ENCODE measurements at places on chromosomes 13 and 19.

- DNase-seq: no peak
Observed at GRCh38 chr19:44817725-44818465, 9.0 kb downstream of the BCAM start.

GRCh38 chr19:4556597-4557127 is 2.8 kb downstream of the SEMA6B start:
- DNase-seq: no peak

- DNase-seq: no peak
Observed at GRCh38 chr13:105262579-105262978, 1272.9 kb downstream of the EFNB2 start.

DNA sequence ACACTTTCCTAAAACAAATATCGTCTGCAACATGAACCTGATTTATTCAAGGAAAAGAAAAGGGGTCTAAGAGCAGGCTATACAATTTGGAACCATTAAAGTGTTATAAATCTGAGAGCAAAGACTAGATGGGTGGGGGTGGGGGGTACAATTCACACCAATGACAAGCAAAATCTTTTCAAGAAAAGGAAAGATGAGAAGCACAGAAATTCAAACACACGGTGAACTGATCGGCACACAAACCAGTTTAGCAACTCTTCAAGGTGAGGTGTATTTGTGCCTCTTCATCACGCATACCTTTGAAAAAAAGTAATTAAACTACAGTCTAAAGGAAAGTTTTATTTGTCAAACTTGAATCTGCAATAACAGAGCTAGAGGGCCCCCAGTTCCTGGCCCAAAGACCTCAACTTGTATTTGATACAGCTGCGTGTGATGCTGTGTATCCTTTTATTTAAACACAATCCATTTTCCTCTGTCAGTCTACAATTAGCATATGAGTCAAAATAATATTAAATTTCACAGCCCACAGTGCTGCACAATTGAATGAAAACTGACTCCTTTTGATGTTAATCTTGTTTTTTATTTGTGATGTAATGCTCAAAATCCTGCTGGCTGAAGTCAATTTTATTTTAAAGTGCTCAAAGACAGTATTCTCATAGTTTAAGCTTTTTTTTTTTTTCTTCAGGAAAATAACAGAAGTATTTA is 14.2 kb downstream of the EFNB2 start:
- DNase-seq: no peak

GRCh38 chr13:78102121-78102677 is 183.6 kb upstream of the EDNRB start:
- DNase-seq: no peak

DNA sequence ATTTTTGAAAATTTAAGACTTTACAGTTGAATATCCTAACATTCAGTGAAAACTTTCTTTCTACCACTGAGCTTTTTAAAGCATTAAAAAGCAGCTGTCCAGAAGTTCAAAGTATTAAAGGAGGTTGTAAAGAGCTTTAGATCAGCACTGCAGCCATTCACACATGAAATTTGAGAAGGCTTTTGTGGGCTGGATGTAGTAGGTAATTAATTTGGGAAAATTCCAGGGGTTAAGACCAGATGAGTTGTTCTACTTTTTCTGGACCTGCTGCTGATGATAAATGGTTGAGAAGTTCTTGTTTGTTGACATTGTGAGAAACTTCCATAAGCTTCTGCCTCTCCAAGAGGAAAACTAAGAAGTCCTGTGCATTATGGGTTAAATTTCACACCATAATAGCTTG is 1779.6 kb upstream of the PRR20A start:
- peak; percentile 58 for DNase-seq

DNA sequence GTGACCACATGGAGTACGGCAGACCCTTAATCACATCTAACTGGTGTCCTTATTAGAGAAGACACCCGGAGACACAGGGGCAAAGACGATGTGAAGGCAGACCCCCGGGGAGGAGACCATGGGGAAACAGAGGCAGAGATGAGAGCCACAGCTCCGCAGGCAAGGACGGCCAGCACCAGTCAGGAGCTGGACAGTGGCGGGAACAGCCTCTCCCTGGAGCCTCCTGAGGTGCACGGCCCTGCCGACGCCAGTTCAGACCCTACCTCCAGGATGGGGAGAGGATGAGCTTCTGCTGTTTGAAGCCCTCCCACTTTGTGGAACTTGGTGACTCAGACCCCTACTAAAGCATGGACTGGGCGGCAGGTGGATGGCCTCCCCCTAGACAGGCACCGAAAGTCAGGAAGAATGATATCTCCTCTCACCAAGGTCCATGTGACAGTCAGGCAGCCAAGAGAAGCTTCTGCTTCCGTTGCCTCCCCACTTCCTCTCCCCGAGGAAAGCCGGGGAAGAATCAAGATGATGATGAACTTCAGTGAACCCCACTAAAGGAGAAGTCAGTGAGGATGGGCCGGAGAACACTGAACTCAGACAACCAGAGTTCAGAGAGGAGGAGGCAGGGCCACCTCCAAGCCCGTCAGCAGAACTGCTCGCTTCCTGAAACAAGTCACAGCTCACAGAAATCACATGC is 25.4 kb downstream of the RAB20 start:
- DNase-seq: no peak

DNA sequence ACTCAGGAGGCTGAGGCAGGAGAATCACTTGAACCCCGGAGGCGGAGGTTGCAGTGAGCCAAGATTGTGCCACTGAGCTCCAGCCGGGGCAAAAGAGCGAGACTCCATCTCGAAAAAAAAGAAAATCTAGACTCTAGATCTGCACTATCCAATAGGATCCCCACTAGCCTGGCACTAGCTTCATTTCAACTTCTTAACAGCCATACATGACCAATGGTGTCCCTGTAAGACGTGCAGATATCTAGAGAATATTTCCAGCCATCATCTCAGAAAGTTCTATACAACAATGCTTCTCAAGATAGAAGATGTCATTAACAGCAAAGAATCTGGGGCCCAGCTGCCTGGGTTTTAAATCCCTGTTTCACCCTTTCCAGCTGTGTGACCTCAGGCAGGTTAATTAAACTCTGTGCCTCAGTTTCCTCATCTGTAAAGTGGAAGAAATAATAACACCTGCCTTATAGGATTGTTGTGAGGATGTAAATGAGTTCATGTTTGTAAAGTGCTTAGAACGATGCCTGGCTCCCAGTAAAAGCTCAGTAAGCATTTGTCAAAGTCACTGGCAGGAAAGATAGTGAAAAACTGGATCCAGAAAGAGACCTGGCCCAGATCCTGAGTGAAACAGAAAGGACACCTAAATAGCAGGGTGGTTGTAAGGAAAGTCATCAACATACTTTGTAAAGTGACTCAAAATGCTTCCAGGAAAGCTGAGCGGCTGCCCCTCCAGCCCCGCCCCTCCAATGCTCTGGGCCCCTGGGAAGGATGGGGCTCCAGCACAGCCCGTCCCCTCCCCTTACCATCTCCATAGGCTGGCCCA is 13.5 kb downstream of the WIZ start:
- DNase-seq: no peak

DNA sequence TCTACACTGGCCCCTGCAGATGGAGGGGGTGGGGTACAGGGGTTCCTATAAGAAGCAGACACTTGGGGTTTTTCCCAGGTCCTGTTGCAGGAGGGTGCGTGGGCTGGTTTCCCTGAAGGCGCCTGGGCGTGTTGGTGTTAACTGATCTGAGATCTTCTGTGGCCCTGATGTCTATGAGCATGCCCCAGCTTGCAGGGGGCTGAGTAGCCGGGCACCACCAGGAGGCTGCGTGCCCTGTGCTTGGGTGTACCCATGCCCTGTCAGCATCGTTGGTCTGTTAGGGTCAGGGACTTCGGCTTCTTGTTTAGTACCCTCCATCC is 45.3 kb downstream of the CAPN12 start:
- DNase-seq: no peak

DNA sequence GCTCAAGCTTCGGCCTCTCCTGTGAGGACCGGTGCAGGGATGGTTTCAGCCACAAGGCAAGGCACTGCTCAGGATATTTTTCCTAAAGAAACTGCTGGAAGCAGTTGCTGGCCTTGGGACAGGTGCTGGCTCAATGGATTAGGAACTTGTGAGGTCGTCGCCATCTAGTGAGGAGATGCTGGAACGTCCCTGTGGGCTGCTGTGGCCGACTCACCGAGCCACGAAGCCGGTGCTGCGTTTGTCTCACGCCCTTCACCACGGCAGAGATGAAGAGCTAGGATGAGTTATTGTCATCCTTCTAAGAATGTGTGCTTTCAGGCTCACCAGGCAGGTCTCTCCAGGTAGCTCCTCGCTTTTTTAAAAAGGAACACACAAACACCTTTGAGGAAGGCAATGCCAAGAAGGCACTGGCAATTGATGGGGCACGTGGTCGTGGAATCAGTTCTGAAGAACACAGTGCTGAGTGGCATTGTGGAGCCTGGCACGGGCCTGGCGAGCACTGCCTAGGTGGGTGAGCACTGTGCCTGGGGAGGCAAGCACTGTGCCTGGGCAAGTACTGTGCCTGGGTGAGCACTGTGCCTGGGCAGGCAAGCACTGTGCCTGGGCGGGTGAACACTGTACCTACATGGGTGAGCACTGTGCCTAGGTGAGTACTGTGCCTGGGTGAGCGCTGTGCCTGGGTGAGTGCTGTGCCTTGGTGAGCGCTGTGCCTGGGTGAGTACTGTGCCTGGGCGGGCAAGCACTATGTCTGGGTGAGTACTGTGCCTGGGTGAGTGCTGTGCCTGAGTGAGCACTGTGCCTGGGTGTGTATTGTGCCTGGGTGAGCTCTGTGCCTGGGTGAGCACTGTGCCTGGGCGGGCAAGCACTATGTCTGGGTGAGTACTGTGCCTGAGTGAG is 140.4 kb downstream of the TEX29 start:
- DNase-seq: no peak

DNA sequence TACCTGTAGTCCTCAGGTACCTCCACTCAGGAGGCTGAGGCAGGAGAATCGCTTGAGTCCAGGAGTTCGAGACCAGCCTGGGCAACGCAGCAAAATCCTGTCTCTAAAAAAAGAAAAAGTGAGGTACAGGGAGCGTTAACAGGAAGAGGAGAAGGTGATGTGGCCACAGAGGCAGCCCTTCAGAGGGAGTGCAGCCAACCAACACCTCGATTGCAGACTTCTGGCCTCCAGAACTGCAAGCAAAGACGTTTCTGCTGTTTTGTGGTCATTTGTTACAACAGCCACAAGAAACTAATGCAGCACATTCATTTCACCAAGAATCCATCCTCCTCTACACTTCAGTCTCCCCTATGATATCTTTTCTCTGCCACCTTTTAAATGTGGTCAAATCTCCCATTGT is 145.2 kb downstream of the USP12 start:
- no peak for DNase-seq

GRCh38 chr19:2922987-2923386 is 21.8 kb downstream of the ZNF77 start:
- DNase-seq: no peak

DNA sequence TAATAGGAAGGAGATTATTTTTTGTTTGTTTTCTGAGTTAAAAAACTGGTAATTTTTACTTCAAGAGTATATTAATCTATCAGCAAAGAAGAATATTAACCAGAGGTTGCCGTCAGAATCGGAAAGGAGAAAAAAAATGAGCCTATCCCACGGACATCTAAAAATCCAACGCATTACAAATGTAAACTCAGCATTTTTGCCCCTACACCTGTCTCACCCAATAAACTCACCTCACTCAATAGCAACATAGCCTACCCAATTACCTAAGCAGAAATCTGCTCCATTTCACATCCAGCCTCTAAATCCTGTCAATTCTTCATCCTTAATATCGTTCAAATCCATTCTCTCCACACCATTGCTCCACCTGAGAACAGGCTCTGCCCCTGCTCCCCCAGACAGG is 10.4 kb upstream of the DIAPH3 start:
- no peak for DNase-seq

DNA sequence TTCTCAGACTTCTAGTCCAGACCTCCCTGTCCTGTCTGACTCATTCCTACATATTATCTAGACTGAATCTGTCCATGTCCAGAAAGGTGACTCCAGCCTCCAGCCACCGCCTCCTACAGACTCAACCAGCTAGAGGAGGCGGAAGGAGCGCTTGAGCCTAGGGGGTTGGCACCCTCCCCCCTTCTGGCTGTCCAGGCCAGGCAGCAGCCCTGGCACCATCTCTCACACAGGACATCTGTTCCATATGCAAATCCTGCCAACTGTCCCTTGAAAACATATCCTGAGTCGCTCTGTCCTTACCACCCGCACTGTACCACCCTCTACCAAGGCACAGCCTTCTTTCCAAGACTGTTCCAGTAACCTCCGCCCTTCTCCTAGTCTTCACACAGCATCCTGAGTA is 150.7 kb upstream of the WASF3 start:
- no peak for DNase-seq

GRCh38 chr19:33654840-33655508 is 33.2 kb downstream of the CHST8 start:
- no peak for DNase-seq

GRCh38 chr19:412356-413355 is 3.7 kb upstream of the C2CD4C start:
- no peak for DNase-seq

Measured in NCI-H524 treated with DMSO at 0.1 percent for 48 hours (cell line).